Stimulated activated CD4-positive, alpha-beta T cell treated with anti-CD3 and anti-CD28 coated beads, Interleukin-4, amount 100 ng/mL, for 48 hours (primary cell): ENCODE measurements at places on chromosomes 4 and X.
A peak's percentile ranks its signal among the peaks of the same experiment; 100 is the strongest.

- no peak for DNase-seq
Observed at GRCh38 chr4:112170451-112170993, 25.3 kb downstream of the FAM241A start.

- no peak for DNase-seq
Observed at GRCh38 chr4:2946812-2947600, 16.2 kb downstream of the NOP14 start.

- no peak for DNase-seq
Observed at GRCh38 chr4:71978210-71978835, 53.5 kb upstream of the NPFFR2 start.

- DNase-seq, result peak; percentile 14
Observed at GRCh38 chrX:119605464-119606279, 552 bp downstream of the NKRF start.

- no peak for DNase-seq
Observed at GRCh38 chr4:76002176-76002575, 5.1 kb downstream of the CXCL9 start.

- no peak for DNase-seq
Observed at GRCh38 chr4:86757468-86757867, 91.7 kb downstream of the SLC10A6 start.

- DNase-seq, result no peak
Observed at GRCh38 chr4:127134490-127134889, 498.3 kb upstream of the INTU start.

- DNase-seq, result no peak
Observed at GRCh38 chr4:166301266-166301665, 428.2 kb downstream of the TLL1 start.

DNA sequence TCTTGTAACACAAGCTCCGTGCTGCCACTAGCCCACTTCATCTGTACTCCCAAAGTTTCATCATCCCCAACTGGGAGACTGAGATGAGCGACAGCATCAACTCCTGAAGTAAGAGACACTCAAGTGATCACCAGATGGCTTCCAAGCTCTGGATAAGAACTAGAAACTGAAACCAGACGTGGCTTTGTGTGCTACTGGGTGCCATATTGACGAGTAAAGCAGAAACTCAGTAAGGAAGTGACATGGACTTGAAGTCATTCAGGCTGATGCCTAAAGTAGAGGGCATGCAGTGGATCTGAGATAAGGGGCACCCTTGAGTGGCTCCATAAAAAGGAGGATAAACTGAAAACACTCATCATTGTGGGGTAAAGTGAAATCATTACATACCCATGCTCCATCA, 72.4 kb downstream of the PCYT1B start:
- DNase-seq, result no peak

DNA sequence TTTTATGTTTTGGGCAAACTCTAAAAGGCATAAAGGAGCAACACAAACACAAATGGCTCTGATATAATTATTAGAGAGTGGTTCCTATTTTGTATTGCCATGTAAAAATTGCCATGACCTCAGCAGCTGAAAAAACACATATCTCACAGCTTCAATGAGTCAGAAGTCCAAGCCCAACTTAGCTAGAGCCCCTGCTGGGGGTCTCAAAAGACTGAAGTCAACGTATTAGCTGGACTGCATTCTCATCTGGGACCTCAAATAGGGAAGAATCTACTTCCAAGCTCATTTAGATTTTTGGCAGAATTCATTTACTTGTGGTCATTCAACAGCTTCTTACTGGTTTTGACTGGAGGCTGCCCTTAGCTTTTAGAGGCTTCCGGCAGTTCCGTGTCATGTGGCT, 47.4 kb downstream of the FREM3 start:
- no peak for DNase-seq

GRCh38 chrX:97332963-97333362, 449.3 kb downstream of the RPA4 start:
- DNase-seq, result no peak

GRCh38 chr4:8648296-8648695, 55.7 kb downstream of the CPZ start:
- DNase-seq, result no peak

DNA sequence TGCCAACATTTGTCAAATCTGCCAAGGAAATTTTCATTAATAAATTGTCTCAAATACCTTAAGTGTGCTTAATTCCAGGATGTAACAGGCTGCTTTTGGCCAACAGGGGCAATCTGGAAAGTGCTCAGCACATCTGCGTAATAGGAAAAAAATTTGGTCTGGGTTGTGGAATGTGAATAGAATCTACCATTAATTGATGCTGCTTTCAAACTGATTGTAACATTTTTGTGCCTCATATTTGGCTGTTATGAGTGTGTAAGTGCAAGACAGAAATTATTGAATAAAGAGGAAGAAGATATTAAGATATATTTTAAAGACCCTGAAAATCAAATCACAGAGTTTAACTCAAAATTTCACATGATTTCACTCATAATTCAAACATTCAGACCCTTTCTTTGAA, 41.1 kb downstream of the REELD1 start:
- DNase-seq, result no peak

DNA sequence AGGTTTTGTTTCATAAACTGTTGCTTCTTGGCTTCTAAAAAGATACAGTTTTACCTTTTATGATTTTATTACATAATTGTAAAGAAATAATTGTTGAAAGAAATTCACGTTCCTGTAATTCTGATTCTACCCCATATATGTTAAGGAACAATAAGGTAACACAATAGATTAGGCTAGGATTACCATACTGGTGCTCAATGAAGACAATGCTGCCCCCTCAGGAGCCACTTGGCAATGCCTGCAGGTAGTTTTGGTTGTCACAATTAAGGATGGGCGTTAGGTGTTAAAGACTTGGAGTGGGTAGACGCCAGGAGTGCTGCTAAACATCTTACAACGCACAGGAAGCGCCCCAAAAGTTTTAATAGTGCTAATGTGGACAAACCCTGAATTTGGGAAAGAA, 133.2 kb downstream of the NLGN4X start:
- no peak for DNase-seq

DNA sequence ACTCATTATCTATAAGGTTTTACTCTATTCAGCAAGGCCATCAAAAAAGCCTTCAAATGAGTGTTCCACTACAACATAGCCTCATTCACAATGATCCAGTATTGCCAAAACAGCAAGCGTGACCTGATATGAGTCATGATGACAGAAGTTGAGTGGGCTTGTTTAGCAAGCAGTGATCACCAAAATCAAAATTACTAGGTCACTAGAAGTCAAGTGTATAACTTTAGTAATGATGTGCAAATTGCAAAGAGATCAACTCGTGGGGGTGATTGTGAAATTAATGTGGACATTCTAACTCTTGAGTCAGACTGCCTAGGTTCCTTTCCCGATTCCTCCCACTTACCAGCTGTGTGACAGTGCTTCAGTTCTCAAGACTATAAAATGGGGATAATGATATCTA, 124.5 kb downstream of the CHM start:
- DNase-seq, result no peak
